Central memory CD4-positive, alpha-beta T cell (primary cell): ENCODE measurements at places on chromosomes 5 and 9.
A peak's percentile ranks its signal among the peaks of the same experiment; 100 is the strongest.

DNA sequence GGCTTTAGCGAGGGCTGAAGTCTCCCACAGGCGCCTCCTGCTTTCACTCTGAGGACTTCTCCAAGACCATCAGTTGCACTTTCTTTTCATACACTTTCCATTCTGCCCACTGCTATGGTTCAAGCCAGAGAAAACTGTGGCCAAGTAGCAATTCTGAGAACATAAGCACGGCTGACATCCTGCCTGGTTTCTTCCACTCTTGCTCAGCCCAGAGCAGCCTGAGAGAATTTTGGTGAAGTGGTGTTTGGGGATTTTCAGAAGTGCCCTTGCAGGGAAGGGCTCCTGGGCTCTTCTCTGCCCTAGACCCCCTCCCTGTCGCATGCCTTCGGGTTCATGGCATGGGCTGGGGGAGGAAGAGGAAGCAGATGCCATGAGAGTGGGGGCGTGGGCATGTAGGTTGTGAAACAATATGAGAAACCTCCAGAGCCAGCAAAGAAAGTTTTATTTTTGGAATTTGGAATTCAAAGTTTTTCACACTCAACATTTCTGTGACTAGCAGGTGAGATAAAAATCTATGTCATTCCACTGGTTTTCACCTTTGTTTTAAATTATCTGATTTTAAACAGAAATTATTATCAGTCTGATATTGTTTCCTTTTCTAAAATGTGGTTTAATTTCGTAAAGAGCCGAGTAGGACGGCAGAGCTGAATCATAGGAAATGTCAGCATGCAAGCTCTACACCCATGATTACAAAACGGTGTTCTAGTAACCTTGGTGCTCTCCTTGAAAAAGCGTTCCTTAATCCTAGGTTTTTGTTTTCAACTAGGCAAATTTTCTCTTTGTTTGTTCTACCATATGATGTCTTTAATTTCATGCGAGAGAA is 27.8 kb upstream of the TNFSF8 start:
- no peak for DNase-seq

DNA sequence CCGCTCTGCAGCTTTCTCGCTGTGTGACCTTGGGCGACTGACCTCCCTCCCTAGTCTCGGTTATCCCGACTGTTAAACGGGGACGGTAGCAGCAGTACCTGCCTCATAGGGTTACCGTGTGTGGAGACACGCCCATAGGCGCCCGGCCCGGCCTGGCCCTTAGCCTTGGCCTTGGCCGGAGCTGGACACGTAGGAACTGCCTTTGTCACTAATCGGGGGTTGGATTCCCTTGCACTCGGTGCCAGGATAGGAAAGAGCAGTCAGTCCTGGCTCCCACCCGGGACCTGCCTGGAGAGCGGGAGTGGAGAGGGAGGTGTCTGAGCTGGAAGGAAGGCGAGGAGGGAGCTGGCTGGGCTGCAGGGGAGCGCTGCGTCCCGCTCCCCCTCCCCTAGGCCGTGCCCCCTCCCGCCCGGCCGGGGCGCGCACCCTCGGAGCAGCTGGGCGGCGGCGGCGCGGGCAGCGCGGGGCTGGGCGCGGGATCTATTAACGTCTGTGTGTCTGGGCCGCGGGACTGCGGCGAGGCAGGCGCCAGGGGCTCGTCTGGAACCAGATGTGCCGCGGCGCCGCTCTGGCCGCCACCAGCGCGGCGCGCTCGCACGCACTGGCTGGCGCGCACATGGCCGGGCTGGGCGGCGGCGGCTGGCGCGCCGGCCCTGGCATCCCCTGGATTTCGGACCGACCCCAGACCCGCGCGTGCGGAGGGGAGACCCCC is 31.7 kb downstream of the PRRX2 start:
- no peak for DNase-seq

DNA sequence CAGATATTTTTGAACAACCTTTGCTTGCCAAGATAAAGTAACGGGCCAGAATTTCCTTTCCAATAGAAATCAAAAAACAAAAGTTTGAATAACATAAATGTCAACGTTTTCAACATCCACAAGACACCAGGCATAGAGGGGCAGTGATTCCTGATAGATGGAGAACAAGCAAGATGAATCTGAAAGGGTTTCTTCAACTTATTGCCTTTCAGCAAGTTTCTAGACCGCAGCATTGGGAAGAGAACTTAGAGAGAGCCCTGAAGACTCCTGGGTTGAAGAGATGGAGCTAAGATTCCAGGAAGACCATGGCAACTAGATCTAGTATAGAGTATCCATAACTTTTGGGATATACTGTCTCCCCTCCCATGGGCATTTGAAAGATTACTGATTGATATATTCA is 751.4 kb upstream of the CTNND2 start:
- no peak for DNase-seq

GRCh38 chr5:97087138-97087537 is 55.3 kb downstream of the LIX1 start:
- DNase-seq: no peak

GRCh38 chr5:122144236-122144635 is 14.9 kb downstream of the ZNF474 start:
- no peak for DNase-seq

GRCh38 chr5:54743997-54744788 is 226.6 kb downstream of the SNX18 start:
- peak; percentile 75 for DNase-seq

GRCh38 chr9:85040146-85040545 is 370.6 kb downstream of the NTRK2 start:
- no peak for DNase-seq

GRCh38 chr9:132230605-132231004 is 68.7 kb downstream of the NTNG2 start:
- no peak for DNase-seq

DNA sequence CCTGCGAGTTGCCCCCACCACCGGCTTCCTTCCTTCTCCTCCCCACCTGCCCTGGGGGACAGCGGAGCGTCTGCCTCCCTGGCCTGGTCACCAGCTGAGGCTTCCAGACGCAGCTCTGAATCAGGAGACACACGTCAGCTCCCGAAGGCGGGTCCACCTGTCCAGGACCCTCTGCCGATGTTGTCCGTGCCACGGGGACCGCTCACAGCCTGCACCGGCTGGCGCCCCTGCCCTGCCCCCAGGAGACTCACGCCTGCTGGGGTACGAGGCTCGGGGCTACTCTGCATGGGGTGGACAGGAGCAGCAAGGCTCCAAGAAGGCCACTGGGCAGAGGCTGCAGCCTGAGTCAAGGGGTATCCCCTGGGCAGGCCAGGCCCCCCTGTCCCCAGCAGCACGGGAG is 1.9 kb upstream of the CCDC187 start:
- DNase-seq: no peak

DNA sequence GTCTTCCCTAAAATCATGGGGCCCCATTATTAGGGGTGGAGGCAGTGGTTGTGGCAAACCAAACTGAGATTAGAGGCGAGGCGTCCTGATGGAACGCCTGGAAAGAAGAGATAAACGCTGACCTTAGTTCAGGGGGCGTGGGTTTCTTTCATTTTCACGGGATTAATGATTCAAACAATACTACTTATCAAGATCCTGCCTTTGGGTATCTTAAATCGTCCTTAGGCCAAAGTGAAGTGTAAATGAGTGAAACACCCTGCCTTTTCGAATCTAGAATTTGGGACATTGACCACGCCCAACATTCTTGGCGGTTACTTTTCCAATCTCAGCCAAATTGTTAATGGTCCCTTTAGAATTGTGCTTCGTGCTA is 1.0 kb upstream of the UBTD2 start:
- DNase-seq: no peak

DNA sequence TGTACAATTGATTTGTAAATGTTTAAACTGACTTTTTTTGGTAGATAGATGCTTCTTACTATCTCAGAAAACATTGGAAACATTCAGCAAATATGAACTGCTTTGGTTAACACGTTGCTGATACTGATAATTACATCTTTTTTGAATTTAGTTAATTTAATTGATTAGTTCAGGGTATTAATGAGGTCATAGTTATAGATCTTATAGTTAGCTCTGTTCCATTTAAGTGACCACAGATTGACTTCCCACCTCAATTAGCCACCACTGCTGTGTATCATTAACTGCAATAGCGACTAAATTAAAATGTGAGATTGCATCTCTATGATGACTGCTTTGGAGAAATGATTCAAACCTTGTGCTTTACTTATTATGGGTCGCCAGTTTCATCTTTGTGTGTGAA is 407.1 kb upstream of the EDIL3 start:
- no peak for DNase-seq

DNA sequence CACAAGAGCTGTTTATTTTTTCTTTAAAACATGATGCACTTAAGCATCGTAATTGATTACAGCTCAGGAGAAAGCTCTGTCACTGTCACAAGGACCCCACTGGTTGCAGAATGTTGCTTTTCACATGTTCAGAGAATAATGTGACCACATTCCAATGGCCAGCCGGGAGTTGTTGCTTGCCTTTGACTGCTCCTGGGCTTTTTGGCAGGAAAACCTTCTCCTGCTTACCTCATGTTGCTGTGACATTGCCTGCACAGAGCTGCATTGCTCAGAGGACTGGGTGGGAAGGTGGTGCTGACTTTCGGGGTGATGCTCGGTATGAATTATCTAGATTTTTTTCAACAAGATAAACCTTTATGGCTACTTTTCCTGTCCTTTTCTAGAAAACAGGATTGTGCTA is 88.2 kb downstream of the PALM2AKAP2 start:
- no peak for DNase-seq

DNA sequence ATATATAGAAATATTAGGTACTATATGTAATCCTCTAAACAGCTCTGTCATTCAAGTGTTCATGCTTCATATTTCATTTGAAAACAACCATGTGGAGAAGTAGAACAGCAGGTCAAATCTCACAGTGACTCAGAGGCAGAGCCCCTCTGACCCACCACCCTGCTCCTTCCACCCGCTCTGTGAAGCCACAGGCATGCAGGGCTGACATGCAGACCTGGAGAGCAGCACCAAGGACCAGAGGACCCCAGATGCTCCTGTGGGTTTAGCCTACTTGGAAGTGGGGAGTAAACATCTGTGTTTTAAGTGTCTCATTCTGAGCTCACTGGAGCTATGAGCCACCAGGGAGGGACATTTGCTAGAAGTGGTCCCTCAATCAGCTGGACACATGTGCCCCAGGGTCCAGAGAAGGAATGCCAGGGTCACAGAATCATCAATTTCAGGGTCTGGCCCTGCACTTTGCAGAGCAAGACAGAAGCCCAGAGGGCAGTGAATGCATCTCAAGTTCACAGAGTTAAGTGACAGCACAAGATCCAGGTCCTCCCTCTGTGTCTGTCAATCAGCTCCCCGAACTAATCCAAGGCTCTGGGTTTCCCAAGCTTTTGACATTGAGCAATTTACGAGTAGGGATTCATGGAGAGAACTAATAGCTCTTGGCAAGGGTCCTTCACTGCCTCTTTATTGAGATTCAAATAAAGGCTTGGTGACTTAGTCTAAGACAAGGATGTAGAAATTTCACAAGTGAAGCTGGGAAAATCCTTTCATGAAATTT is 441.1 kb downstream of the SEMA5A start:
- no peak for DNase-seq

DNA sequence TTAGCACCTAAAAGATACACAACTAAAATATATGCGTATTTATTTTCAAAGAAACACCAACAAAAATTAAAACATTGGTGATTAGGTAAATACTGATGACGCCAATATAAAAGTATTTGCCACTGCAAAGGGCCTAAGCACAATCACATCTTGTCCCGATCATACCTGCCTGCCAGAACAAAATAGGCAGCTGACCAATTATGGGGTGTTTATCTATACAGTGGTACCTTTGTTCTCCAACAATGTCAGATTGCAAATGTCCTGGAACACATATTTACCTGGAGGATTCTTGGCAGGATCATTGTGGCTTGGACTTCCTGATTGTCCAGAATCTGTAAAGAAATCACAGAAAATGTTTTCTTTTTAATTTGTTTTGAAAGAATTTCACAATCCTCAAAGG is 134.5 kb downstream of the NFIB start:
- no peak for DNase-seq

GRCh38 chr9:79020276-79020675 is 551.5 kb upstream of the TLE4 start:
- no peak for DNase-seq

DNA sequence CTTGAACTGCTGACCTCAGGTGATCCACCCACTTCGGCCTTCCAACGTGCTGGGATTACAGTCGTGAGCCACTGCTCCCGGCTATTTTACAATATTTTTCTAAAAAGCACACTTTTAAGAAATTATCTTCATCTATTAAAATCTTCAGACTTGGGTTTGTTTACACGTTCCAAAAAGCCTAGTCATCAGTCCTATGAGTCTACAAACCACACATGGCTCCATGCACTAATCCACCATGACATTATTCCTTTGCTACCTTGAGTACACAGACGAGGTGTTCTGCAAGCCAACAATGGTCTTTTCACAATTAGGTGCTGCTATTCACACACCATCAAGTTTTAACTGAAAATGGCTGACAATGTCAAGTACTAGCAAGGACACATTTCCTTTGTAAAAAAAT is 41.0 kb downstream of the TRPM6 start:
- no peak for DNase-seq

- no peak for DNase-seq
These were observed 33.6 kb upstream of the NSMF start for GRCh38 chr9:137492464-137493363.

- DNase-seq: no peak
These were observed 26.0 kb upstream of the SVEP1 start for GRCh38 chr9:110605565-110605964.

DNA sequence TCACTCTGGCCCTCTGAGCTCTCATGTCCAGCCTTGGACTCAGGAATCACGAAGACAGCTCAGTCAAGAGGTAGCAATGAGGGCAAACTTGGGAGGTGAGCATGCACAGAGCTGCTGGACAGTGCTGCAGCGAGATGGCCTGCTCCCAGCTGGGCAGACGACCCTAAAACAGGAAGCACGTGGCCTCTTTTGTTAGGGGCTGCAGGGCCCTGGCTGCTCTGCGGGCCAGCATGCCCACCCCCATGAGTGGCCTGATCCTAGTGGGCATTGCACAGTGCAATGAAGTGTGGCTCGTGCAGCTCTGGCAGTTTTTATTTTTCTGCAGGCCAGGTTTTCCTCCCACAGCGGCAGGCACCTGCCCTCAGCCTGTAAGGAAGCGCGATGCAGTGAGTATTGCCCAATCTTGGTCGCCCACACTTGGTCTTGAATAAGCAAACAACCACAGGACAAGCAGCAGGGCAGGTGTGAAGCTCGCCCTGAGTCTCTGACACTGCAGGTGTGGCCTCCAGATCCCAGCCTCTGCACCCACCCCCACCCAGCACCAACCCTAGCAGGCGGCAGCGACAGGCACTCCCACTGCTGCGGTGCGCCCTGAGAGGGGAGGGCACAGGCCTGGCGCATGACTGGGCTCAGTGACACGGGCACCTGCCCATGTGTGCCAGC is 60.8 kb downstream of the SEMA4D start:
- DNase-seq: peak; percentile 73

GRCh38 chr9:136949817-136950655 is 2.0 kb upstream of the LCN12 start:
- DNase-seq: peak; percentile 93

DNA sequence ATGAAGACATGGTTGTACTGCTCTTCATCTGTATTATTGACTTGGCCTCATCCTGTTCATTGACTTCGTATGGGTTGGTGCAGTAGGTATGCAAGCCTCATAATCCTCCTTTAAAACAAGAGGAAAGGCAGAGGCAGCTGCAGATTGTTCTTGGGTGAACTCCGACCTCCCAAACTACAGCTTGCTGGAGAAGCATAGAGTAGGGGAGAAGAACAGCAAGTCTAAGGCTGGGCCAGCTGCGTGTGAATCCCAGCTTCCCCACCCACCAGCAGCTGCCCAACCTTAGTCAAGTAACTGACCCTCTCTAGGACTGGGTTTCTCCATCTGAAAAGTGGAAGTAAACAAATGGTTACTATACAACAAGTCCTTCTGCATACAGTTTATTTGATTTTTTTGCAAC is 114.5 kb upstream of the WWC1 start:
- DNase-seq: no peak

GRCh38 chr5:142740474-142741242 is 29.5 kb upstream of the ARHGAP26 start:
- no peak for DNase-seq
